Kidney glomerular epithelial cell (primary cell): ENCODE measurements at places on chromosomes 13 and 19.

DNA sequence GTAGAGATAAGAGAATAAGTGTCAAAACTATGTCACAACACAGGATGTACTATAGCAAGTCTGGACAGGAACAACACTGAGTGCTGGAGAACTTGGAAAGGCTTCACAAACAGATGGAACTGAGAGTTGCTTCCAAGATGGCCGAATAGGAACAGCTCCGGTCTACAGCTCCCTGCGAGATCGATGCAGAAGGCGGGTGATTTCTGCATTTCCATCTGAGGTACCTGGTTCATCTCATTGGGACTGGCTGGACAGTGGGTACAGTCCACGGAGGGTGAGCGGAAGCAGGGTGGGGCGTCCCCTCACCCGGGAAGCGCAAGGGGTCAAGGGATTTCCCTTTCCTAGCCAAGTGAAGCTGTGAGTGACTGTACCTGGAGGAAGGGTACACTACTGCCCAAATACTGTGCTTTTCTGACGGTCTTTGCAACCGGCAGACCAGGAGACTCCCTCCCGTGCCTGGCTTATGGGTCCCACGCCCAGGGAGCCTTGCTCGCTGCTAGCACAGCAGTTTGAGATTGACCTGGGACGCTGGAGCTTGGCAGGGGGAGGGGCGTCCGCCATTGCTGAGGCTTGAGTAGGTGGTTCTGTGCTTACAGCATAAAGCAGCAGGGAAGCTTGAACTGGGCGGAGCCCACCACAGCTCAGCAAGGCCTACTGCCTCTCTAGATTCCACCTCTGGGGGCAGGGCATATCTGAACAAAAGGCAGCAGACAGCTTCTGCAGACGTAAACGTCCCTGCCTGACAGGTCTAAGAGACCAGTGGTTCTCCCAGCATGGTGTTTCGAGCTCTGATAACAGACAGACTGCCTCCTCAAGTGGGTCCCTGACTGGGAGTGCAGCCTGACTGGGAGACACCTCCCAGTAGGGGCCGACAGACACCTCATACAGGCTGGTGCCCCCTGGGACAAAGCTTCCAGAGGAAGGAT is 46.0 kb downstream of the USP12 start:
- no peak for DNase-seq

- DNase-seq, result no peak
Observed at GRCh38 chr13:51067210-51067701, 43.8 kb downstream of the C13orf42 start.

DNA sequence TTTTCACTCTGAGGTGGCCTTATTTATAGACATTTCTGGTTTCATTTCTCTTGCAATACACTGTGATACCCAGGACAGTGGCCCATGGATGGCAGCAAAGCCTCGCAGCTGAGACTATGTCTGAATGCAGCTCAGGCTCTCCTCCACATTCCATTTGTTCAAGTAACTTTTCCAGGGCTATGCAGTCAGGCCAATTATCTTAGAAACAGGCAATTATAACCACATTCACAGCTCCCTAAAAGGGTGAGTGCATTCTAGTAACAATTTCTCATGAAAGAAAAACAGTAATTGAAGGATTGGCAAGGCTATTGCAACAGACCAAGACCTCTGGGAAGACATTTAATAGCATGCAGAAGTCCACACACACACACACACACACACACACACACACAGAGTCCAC is 264.0 kb downstream of the TBC1D4 start:
- DNase-seq, result peak; percentile 95

- no peak for DNase-seq
Observed at GRCh38 chr19:27767234-27767633, 1445.7 kb downstream of the UQCRFS1 start.

DNA sequence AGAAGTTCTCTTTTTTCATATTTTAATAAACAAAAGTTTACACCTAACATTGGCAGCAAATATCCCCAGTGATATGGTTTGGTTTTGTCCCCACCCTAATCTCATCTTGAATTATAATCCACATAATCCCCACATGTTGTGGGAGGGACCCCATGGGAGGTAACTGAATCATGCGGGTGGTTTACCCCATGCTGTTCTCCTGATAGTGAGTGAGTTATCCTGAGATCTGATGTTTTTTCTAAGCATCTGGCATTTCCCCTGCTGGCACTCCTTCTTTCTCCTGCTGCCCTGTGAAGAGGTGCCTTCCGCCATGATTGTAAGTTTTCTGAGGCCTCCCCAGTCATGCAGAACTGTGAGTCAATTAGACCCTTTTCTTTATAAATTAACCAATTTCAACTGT is 214.7 kb downstream of the SLITRK1 start:
- no peak for DNase-seq

DNA sequence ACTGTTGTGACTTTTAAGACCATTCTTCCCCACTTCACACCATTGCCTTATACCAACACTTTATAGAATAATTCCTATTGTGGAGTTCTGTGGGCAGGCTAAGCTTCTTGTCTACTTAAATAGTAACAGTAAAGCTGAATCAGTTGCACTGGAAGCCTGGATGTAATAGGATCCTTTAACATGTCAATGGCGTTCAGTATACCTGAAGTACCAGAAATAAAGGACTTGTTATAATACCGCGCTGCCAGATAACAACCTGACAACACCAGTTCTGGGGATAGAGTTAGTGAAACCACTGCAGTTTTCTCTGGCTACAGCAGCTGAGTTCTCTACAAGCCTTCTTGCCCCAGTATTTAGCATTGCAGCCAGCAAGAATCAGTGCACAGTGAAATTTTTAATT is 52.0 kb upstream of the TNFRSF19 start:
- no peak for DNase-seq

GRCh38 chr19:52343548-52343947 is 7.5 kb downstream of the ZNF610 start:
- DNase-seq, result no peak

DNA sequence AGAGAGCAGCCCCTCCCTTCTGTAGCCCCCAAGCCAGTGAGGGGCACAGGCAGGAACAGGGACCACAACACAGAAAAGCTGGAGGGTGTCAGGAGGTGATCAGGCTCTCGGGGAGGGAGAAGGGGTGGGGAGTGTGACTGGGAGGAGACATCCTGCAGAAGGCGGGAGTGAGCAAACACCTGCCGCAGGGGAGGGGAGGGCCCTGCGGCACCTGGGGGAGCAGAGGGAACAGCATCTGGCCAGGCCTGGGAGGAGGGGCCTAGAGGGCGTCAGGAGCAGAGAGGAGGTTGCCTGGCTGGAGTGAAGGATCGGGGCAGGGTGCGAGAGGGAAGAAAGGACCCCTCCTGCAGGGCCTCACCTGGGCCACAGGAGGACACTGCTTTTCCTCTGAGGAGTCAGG is 4.2 kb downstream of the KLK3 start:
- no peak for DNase-seq

- no peak for DNase-seq
Observed at GRCh38 chr13:31056644-31057271, 104.9 kb downstream of the HSPH1 start.

- no peak for DNase-seq
Observed at GRCh38 chr13:100789025-100789424, 114.4 kb upstream of the TMTC4 start.

GRCh38 chr13:109569958-109570711 is 216.2 kb downstream of the IRS2 start:
- no peak for DNase-seq

- no peak for DNase-seq
Observed at GRCh38 chr13:43470610-43471009, 316.2 kb downstream of the ENOX1 start.

GRCh38 chr19:8552810-8553209 is 24.4 kb downstream of the MYO1F start:
- DNase-seq, result no peak

- DNase-seq, result no peak
Observed at GRCh38 chr19:3084943-3085342, 9.2 kb upstream of the GNA11 start.

DNA sequence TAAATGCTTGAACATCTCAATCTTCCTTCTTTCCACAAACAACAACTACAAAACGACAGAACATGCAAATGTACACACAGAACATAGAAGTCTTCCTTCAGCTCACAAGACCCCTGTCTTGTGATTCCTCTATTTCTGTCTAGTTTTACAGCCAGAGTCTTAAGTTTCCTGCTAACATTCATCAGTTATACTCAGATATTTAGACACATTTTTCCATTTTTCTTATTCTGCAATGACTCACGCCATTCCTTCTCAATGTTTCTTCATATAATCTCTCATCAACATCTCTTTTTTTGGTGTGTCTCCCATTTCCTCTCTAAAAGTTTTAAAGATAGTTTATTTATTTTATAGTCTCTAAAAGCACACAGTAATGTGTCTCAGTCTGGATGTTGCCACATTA is 1872.9 kb upstream of the PCDH20 start:
- DNase-seq, result no peak

- DNase-seq, result no peak
Observed at GRCh38 chr19:1364070-1364704, 19.5 kb upstream of the NDUFS7 start.

DNA sequence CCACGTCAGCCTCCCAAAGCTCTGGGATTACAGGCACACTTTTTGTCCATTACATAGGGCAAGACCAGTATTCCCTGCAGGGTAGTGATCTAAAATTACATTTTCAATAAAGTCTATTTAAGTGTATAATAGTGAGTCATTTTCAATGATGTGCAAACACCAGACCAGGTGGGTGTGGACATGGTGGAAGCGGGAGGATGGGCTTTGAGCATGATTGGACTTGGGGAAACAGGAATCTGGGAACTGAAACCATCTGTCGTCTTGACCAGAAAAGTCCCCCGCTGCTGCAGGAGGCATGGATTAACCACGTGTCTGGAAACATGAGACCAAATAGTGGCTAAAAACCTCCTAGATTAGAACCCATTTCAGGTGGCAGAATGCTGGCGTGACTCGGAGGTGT is 4.9 kb downstream of the FXYD3 start:
- DNase-seq, result no peak

DNA sequence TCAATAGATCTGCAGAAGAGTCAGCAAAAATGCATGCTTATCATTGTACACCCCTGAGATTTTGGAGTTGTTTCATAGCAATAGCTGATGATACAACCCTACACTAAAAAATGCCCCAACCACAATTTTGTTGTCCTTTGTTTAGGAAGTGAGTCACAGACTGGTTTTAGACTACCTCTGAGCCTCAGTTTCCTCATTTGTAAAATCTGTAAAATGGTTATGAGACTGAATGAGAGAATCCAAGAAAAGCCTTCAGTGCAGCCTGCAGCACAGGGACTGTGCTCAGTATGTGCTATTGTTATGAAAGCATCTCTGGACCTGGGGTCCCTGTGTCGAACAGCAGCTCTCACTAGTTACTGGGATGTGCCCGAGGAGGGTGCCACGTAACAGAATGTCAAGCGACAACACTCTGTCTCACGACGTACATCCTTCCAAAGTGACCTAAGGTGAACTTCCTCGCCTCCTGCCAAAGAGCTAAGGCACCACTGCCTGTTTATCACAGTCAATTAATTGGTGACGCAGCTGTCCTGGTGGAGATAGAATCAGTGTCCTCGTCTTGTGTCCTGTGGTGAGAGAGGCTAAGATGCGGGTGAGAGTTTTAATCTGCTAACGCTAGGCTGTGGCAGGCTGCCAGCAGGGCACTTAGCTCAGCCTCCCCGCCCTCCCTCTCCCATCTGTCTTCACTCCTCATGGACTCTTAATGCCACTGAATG is 18.1 kb downstream of the DHRS12 start:
- no peak for DNase-seq

DNA sequence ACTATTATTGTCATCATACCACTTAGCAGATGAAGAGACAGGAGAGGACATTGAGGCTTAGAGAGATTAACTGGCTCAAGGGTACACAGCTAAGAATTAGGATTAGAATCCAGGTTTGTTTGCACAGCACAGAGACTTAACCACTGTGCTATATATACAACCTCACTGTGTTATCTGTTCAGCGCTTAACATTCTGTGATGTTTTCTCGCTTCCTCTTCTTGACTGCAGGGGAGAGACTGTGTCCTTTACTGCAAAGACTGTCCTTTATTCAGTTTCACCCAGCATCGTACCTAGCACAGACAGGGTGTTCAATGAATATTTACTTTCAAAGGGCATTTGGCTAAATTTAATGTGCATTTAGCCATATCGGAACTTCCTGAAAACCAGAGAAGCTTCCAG is 54.9 kb upstream of the PCDH8 start:
- no peak for DNase-seq

DNA sequence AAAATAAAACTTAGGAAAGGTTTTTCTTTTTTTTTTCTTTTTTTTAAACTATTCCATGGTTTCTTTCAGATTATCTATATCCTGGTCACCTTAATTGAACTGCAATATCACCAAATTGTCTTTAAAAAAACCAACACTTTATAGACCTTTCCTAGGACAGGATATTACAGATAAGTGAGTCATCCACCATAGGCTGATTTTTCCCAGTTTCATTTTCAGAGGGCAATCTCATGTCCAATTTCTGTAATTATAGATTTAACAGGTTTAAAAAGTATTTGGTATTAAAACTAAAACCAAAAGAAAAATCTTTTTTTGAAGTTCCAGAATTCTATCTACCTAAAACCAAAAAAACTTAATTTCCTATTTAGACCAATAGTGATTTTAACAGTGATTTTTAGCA is 13.2 kb downstream of the SPART start:
- peak; percentile 4 for DNase-seq

DNA sequence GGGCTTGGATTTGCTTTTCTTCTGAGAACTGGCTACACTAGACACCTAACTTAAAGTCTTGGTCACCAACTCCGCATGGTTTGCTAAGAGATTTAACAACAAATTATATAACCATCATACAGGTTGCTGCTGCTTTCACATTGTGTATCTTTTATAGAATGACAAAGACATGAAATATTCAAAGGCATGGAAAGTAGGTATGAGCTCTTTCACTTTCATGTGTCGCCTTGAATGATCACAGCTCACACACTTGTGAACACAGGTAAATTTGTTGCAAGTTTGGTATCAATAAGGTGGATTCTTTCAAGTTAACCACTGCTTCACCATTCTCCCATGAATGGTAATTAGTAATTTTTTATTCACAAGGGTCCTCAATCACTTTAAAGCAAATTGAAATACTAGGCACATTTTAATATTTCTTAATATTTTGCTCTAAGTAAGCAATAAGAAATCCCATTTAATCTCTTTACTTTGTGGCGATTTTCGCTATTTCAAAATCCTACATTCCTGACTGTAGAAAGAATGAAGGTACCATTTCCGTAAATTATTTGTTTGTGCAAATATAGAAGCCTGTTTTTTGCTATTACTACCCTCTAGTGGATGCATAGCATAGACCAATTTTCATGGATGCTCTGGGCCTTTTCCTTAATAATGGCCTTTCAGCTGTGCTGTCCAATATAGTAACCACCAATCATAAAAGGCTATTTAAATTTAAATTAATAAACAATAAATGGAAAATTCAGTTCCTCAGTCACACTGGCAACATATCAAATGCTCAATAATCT is 45.5 kb upstream of the FREM2 start:
- DNase-seq, result no peak
